NCI-H524 treated with DMSO at 0.1 percent for 48 hours (cell line): ENCODE measurements at places on chromosomes 16 and 17.

GRCh38 chr17:45784741-45785479 lies 790 bp downstream of the CRHR1 start:
- no peak for DNase-seq

GRCh38 chr17:64042700-64043485 lies 22.5 kb upstream of the ICAM2 start:
- no peak for DNase-seq

DNA sequence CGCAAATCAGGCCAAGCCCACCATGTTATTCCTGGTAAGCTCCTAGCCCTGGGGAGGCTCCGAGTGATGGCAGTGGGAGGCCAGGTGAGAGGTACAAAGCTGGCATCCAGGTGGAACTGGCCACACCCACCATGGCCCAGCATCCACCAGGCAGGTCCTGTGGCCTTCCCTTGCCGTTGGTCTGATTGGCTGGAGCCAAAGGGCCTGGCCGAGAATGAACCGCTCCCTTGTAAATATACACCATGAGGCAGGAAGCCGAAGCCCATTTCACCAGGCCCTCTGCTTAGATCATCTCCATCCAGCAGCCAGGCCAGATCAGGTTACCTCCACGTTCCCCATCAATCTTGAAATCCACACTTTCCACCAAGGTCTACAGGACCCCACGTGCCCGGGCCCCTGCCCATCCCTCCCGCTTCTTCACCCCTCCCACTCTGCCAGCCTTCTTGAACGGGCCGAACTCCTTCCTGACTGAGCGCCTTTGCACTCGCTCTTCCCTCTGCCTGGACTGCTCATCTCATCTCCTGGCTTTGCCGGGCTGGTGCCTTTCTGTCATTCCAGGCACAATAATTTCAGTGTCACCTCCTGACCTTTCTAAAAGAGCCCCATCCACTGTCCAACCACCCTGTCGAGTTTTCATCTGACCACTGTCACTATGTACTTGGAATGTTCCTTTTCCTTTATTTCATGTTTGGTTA lies 5.8 kb downstream of the SOCS1 start:
- DNase-seq: no peak

GRCh38 chr17:75899767-75900468 lies 3.2 kb upstream of the TRIM65 start:
- no peak for DNase-seq

DNA sequence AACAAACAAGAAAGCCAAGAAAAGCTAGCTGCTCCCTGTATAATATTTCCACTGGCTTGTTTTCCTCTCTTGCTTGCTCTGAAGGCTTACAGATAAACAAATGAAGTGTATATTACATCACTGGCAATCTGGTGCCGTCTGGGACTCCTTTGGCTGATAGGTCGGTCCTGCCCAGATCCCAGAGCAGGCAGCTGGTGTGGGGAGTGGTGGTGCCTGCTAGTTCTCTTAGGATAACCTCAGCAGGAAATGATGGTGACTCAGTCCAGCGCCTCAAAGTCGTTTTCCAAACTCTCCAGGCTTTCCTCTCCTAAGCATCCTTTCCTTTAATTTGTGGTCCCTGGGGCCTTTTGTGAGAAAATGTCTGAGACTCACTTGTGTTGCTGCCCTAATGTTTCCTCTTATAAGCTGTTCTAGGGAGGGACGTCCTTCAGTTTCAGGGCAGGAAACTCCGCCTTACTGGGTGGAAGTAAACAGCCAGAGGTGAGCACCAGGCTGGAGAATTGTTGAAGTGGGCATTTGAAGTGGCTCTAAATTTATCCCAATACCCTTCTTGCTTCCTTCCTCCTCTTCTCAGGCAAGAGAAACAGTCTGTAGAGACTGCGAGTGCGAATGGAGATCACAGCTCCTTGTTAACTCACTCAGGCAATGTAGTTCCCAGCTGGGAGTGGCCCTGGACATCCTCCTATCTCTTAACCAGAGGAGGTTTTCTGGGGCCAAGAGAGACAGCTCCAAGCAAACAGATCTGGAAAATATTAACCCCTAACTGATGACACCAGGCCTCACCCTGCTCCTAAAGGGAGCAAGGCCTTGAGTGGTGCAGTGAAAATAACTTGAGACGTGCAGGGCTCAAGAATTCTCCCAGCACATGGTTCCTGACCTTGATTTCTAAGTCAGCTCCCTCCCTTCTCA lies 34.9 kb downstream of the CD300LF start:
- DNase-seq: peak; percentile 99

DNA sequence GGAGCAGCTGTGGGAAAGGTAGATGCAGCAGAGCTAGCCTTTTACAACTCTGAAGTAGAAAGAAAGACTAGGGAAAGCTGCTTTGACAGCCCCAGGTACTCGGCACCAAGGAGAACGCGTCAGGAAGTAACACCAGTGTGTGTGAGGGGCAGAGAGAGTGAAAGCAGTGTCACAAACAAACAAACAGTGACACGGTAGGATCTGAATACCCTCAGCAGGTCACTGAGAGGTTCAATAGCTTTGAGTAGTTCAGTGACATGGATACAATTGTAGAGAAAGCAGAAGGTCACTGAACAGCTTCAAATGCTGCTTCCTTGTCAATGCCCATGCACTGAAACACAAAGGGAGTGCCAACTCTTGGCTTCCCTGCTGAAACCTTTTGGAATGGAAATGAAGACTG lies 150.3 kb upstream of the C17orf78 start:
- no peak for DNase-seq

DNA sequence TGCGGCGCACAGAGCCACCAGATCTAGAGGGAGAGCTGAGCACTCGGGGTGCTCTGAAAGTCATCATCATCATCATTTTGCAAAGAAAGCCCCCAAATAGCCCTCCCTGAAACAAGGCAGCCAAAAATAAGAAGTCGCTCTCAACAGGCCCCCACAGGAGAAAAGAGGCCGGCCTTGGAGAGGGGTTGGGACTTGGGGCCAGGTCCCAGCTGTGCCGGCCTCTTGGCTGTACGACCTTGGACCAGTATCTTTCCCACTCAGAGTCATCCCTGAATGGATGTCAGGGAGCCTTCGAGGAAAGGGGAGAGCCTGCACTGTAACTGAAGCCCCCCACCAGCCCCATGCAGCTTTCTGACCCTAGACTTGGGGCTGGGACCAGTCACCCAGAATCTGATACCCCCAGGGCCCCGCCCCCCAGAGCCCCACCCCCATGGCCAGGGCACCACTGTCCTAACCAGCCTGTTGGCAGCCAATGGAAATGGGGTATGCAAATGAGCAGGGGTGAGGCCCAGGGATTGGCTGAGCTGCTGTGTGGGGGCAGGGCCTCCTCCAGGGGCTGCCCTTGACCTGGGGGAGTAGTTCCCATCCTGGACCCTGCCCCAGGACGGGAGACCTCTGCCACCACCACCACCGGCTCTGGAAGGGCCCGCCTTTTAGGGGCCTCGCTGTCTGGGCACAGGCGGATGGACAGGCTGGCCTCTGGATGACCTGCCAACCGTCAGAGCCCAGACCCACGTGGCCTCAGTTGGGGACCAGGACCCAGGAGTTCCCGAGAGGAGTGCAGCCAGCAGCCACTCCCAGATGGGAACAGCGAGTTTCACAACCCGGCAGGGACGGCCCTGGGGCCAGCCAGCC lies 15.4 kb downstream of the ZFPM1 start:
- DNase-seq: no peak

- no peak for DNase-seq
Observed at GRCh38 chr16:9650284-9650683, 531.9 kb downstream of the GRIN2A start.

- DNase-seq: no peak
Observed at GRCh38 chr16:21598206-21598605, 1.2 kb upstream of the METTL9 start.

DNA sequence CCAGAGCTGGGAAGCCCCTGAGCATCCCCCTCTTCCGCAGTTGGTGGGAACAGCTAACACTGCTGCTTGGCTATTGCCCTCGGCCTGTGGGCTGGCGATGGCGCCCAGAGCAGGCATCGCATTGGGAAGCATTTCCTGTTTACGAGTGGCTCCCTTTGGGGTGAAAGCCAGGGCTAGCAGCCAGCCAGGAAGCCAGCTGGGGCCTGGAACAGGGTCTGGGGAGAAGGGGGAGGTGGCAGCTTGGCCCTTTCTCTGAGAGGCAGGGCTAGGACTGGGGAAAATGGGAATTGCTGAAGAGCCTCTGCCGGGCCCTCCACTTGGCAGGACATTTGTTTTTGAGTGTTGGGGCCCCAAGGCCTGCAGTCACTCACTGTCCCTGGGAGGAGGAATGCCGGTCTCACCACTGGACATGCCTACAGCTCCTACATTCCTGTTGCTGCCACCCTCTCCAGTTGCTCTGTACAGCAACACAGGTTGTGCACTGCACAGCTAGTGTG lies 2.4 kb upstream of the MTSS2 start:
- no peak for DNase-seq

- no peak for DNase-seq
Observed at GRCh38 chr16:47523342-47524006, 62.3 kb downstream of the PHKB start.

- no peak for DNase-seq
Observed at GRCh38 chr17:50047488-50048126, 8.3 kb upstream of the ITGA3 start.

- DNase-seq: no peak
Observed at GRCh38 chr17:73410586-73411312, 98.9 kb upstream of the CDC42EP4 start.

DNA sequence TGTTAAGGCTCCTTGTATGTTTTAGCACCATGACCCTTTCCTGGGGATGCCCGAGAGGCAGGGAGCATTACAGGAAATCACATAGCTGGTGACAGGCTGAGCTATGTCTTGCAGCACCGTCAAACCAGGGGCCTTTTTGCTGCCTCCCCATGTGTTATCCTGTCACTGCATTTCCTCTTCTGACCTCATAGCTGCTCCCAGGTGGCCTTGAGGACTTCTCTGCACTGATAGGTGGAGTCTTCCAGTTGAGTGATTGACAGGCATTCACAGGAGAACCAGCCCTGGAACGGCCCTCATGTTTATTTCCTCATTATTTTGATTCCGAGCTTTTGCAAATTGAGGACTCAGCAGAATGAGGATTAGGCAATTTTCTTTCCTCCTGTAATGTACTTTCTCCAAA lies 349.6 kb downstream of the HAPSTR1 start:
- no peak for DNase-seq

GRCh38 chr16:4935241-4935855 lies 1.6 kb downstream of the PPL start:
- no peak for DNase-seq

GRCh38 chr16:3214904-3215600 lies 19.9 kb downstream of the ZNF200 start:
- no peak for DNase-seq

DNA sequence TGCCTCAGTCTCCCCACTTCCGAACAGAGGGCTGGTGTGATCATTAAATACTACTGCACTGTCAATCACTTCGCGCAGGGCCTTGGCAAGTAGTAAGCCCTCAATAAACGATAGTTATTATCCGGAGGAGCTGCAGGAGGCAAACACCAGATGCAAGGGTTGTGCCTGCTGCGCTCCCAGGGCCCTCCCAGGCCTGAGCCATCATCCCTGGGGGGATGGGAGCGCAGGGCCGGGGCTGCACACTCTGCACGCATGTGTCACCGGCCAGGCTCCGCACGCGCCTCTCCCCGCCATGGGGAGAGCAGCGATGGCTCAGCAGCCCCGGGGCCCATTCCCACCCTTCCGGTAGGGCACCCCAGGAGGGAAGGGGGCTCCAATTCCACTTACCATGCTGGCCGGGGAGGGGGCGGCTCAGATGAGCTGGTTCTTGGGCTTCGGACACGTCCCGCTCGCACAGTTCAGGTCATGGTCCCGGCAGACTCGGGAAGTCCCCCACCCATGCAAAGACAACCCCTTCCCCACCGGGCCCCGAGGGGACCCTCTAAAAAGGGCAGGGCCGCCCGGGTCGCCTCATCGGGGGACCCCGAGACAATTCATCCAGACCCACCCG lies 681 bp downstream of the XPO6 start:
- peak; percentile 49 for DNase-seq

DNA sequence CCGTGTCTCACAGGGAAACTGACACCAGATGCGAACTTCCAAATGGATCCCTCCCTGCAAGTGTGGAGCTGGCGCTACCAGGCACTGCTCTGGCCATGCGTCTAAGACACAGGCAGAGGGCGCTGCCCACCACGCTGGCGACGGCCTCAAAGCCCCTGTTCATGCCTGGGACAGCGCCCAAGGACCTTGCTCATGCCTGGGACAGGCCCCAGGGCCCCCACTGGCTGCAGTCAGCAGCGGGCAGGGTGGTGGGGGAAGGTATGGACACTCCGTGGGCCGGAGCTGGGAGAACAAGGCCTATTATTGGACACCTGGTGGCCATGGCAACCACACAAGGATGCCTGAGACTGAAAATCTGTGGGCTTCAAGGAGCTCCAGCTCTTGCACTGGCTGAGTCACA lies 8.8 kb downstream of the ZG16B start:
- DNase-seq: no peak

DNA sequence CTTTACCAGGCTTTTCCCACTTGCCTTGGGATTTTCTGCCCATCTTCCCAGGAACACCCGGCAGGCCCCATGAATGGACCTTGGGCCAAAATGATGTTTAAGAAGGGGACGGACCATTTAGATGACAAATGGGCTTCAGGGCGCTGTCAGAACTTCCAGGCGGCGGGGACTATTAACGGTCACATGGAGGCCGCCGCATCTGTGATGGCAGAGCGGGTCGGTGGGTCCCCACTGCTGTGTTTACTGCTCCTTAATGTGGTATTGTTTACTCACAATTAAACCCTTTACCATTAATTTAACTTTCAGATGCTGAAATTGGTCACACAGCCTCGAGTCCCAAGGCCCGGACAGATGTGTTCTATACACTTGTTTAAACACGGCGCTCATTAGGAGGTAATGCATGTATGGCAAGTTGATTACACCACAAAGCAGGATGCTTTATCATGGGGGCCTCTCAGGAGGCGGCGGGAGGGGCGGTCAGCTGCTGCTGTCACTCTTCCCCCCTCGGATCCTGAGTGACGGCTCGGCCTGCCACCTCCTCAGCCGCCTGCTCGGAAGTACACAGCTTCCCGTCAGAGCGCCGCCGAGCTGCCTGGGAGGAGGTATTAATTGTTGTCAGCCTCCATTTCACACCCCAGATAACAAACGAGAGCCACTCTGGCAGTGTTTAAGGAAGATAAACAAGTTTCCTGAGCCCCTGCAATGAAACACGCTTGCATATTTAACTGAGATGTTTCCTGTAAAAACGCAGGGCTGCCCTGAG lies 83.9 kb upstream of the IRX3 start:
- peak; percentile 49 for DNase-seq

- DNase-seq: no peak
Observed at GRCh38 chr17:31490671-31491375, 99.3 kb downstream of the RAB11FIP4 start.
